NCI-H187 treated with DMSO at 0.1 percent for 48 hours (cell line): ENCODE measurements at places on chromosomes 13 and 19.

DNA sequence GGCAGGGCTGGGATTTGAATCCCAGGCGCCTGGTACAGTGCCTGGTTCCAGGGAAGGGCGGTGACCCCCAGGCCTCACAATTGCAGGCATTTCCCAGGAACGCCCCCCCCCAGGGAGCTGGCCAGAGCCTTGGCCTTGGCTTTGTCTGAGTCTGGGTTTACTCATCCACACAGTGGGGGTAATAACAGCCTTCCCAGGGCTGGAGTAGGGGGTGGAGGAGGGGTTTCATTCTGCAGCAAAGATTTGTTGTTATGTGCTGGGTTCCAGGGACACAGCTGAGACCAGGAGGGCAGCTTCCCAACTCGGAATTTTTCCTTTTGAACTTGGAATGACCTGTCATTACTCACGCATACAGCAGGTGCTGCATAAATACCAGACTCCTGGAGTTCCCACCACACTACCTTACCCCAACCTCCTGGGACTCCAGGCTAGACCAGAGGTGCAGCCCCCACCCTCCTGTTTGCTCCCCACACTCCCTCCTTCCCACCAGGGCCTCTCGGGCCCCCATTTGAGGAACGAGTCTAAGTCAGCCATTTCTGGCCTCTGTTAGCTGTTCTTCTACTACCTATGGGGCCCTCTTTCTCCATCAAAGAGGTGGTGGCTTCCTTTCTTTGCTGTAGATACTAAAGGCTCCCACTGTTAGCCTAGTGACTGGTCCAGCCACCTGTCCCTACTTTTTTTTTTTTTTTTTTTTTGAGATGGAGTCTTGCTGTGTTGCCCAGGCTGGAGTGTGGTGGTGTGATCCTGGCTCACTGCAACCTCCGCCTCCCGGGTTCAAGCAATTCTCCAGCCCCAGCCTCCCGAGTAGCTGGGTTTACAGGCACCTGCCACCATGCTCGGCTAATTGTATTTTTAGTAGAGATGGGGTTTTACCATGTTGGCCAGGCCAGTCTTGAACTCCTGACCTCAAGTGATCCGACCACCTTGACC, 1.6 kb upstream of the ADAMTS10 start:
- no peak for DNase-seq

DNA sequence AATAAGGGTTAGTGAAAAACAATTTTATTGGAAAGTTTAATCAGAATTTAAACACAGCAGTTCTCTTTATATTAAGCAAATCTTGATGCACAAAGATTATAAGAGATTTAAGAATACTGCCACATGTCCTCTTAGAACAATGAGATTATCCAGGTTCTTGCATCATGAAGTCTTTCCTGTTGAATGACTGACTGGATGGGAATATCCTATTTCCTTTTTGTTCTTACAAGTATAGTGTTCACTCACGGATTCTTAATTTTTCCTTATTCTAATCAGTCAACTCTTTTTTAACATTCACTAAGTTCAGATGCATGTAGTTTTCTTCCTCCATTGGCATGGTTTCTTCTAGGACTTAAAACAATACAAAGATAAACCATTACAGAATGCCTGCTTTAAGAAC, 10.1 kb downstream of the URI1 start:
- DNase-seq, result no peak

DNA sequence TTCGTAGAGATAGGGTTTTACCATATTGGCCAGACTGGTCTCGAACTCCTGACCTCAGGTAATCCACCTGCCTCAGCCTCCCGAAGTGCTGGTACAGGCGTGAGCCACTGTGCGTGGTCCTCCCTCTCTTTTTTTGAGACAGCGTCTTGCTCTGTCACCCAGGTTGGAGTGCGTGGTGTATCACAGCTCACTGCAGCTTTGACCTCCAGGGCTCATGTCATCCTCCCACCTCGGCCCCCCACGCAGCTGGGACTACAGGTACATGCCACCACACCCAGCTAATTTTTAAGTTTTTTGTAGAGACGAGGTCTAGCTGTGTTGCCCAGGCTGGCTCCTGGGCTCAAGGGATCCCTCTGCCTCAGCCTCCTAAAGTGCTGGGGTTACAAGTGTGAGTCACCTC, 18.2 kb downstream of the ZSCAN18 start:
- no peak for DNase-seq

DNA sequence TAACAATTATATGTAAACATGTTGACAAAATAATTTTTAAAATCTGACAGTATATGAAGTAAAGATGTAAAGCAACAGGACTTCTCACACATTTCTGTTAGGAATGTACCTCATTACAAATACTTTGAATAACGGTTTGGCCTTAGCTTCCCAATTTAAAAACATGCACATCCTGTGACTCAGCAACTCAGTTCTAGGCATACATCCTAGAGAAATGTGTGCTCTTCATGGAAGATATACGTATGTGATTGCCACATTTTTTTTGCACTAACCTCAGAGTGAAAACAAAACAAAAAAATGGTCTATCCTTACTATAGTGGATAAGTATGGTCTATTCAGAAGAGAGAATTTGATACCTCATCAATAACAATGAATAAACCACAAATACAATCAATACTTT, 314.6 kb downstream of the LIG4 start:
- DNase-seq, result no peak

DNA sequence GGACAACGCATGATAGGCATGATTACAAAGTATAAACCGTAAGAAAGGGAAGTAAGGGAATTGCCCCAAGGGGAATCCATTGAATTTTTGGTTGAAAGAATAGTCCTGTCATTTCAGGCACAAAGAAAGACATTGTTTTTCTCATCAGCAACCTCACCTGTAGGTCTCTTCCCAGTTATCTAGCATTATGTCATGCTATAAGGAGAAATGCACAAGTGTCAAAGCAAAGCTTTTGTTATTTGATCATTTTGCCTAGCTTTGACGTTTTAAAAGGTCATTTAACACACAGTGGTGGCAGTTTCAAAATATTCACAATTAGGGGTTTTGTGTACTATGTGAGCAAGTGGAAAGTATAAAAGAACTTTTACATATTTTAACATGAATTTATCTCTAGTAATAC, 796.2 kb upstream of the MIR17HG start:
- no peak for DNase-seq

DNA sequence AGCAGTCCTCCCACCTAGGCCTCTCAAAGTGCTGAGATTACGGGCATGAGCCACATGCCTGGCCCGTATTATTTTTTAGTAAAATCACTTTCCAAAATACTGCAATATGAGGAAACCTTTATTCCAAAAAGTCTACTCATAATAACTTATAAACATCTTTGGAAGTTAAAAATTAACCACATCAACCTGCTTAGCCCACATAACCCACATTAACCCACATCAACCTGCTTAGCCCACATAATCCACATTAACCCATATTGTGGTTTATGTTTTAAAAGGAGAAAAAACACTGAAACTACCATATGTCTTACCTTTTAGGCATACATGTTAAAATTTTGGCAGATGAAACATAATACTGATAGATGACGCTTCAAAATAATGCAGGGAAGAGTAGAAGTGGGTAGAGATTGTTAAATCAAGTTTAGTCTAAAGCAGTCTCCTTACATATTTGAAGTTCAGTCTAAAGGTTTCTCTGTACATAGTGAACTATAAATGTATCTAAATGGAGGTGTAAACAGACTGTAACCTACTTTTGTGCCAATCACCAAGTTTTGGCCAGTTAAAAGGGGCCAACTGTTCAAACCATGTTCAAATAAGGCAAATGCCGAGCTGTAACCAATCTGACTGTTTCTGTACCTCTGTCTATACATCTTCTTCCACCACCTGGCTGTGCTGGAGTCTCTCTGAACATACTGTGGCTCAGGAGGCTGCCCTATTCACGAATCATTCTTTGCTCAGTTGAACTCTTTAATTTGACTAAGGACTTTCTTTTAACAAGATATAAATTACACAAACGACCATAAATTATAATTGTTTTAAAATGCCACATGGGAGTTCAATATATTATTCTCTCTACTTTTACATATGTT, 14.5 kb downstream of the KPNA3 start:
- no peak for DNase-seq

DNA sequence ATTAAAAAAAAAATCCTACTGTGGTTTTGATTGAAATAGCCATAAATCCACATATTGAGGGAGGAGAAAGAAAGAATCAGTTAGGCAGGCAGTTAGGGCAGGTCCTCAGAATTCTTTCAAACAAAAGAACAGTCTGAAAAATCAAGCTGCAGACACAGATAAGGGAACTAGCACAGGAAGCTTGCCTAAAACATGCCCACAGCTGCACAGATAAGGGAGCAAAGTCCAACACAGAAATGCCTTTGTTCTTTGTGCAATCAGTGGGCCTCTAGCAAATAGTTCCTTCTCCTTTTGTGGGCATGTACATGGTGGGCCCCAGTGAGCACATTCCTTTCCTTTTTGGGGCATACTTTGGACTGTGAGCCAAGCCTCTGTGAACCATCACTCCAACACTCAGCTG, 42.7 kb downstream of the UTP14C start:
- DNase-seq, result no peak

GRCh38 chr19:55352040-55352439, 2.5 kb downstream of the COX6B2 start:
- DNase-seq, result no peak

- DNase-seq, result no peak
These were observed 1471.8 kb downstream of the EFNB2 start for GRCh38 chr13:105063676-105064075.

GRCh38 chr19:17721821-17722220, 2.5 kb downstream of the MAP1S start:
- DNase-seq, result no peak

DNA sequence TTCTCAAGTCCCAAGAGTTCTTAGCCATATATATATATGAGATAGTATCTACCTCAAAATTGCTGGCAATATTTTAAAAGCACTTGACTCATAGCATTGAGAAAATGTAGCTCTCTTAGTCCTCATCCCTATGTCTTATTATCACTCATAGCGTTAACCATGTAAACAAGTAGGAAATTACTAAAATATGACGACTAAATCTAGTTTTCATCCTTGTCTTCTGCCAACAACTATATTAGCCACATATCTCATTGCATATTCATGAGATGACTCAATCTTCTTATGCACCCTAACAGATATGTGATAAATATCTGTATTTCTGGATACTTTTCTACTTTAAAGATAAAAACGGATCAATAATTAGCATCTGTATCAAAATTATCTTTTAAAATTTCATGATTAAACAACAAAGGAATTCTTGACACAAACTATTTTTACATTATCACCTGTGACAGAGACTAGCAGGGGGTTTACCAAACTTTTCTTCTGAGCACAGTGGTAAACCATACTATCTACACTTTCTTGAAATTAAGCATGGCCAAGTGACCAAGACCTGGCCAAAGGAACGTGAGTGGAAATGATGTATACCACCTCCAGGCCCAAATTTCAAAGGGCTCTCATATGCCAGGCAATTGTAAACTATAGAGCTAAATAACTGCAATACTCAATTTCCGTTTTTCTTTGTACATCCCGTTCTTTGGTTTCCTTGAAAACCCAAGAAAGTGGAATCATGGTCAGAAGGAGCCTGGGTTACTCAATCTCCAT, 45.7 kb downstream of the ZC3H13 start:
- no peak for DNase-seq

GRCh38 chr19:47767349-47767748, 11.2 kb upstream of the SELENOW start:
- no peak for DNase-seq

DNA sequence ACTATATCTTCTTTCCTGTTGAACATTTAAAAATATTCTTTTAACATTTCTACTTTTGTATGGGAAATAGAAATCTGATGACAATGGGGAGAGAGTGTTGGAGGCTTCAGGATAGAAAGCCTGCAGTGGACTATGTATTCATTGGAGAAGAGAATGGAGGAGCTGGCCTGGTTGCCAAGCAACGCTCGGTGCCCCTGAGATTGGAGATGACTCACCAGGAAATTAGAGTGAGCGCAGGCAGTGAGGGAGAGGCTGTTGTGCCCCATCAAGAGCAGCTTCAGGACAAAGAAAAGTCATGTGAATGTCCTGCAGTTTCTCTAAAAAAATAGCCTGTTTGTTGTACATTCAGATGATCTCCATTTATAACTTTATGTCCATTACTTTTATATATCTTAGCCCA, 48.7 kb upstream of the ZNF835 start:
- DNase-seq, result no peak

DNA sequence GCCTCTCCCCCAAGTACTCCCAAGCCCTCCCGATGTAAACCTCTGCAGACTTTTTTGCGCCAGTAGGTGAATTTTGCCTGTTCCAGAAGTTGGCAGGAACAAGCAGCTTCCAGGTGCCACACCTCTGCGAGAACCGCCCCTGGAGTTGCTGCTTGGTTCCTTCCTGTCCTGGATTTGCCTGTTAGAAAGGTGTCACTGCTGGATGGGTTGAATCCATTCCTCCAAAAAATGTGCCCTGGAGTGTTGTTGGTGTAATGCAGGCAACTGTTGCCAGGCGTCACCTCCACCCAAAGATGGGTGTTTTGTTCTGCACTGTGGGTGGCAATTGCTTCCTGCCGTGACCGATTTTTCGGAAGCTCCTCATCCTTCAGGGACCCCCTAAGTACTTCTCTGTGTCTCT, 5.7 kb downstream of the PGPEP1 start:
- DNase-seq, result no peak
